Body of pancreas (tissue), 4 donors: ENCODE measurements at places on chromosomes 7 and 10. TPM values are rescaled to one million over a fixed set of nuclear protein-coding genes. Genes with fewer than 3 reads are reported as not detected.

DNA sequence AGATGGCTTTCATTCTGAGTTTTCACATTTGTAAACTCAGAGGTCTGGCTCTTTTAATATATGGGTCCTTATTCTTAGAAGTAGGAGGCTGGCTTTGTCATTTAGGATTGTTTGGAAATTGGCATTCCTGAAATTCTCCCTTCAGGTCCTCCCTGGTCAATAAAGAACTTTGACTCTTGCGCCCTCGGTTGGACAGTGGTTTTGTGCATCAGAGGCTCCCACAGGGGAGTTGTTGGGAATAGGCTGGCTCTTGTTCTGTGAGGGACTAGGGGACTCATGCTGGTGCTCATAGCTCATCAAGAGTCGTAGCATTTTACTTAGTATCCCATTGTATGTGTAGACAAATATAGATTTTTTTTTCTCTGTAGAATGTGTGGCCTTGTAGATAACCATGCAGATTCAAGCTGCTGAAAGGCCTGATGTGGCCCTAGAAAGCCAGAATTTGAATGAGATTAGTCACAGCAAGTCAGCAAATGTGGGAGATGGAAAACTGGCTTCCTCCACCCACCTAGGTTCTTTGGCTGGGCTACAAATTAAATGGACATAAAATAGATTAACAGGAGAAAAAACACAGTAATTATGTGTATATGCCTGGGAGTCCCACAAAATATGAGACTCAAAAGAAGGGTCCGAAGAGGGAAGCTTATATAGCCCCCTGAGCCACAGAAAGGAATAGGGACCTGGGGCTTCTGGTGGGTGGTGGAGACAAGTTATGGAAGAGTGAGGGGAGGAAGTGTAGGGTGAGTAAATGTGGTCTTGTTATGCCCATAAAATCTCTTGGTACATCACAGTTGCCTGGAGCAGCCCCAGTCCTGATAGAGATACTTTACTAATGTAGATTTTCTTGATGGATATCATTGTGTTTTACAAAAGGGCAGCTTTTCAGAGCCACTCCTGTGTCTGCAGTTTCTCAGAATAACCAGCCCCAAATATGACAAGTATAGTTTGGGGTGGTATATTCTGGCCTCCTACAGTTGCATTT is 94.6 kb upstream of the BTBD16 start:
- no peak overlapping the region for H3K27ac ChIP-seq
- H3K36me3 ChIP-seq, result no peaks in the 10 kb centered on the region
- no peaks in the 10 kb centered on the region for H3K4me1 ChIP-seq
- no peak overlapping the region for H3K4me3 ChIP-seq
- no peaks in the 10 kb centered on the region for H3K27me3 ChIP-seq

DNA sequence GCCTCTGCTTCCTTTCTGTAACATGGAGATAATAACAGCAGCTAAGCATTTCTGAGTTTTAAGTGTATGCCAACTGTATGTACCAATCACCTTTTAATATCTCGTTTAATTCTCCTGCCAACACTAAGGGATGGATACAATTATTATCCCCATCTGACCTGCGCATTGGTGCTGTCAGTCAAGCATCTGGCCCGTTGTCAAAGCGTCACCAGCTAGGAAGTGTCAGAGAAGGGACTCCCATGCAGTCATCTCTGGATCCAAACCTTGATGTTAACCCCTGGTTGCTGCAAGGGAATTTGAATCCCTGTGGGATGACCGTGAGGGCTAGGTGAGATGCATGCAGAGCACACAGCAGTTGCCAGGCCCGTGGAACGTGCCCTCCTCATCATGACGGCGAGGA is 506.8 kb downstream of the SDK1 start:
- no peaks in the 10 kb centered on the region for H3K4me1 ChIP-seq
- H3K36me3 ChIP-seq, result no peaks in the 10 kb centered on the region
- DNase-seq, result no peak
- no peak overlapping the region for H3K27ac ChIP-seq
- no peak overlapping the region for H3K4me3 ChIP-seq

GRCh38 chr7:87473192-87473591 is 2.3 kb downstream of the ABCB4 start:
- H3K36me3 ChIP-seq, result no peaks in the 10 kb centered on the region
- H3K4me3 ChIP-seq, result no peak overlapping the region
- H3K27me3 ChIP-seq, result no peaks in the 10 kb centered on the region
- DNase-seq, result no peak

ADIRF gene
- total RNA-seq, result 115 TPM

DNA sequence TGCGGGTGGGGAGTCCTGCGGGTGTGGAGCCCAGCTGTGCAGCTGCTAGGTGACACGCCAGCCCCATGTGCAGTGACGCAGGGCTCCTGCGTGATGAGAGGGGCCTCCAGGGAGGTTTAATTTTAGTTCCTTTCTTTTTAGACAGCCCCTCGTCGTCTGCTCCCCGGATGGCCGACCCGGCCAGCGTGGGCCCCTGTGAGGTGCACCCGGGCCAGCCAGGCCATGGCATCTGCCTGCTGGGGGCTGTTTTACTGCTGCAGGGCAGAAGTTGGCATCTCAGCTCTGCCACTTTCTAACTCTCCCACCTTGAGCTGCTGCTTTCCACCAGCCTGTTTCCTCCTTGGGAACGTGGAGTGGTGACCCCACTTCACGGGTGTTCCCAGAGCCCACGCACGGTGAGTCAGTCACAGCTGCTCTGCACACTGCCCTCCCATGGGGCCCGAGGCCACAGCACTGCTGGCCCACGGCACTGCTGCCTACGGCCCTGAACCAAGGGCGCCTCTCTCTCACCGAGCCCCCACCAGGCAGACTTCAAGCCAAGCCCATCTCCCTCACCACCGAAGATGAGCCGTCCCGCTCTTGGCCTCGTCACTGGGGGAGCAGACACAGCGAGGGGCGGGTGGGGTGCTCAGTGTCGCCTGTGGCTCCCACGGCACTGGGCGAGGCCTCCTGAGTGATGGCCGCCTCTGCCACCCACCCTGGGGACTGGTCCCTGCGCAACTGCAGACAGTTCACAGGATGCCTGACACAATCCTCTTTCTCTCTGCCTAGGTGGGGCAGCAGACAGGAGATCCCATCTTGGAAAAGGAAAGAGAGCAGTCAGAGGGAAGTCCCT is 21.3 kb downstream of the CYP2W1 start:
- DNase-seq, result no peak
- no peak overlapping the region for H3K27ac ChIP-seq
- peaks cover 2% of the 10 kb centered on the region for H3K36me3 ChIP-seq
- H3K4me3 ChIP-seq, result no peak overlapping the region

DNA sequence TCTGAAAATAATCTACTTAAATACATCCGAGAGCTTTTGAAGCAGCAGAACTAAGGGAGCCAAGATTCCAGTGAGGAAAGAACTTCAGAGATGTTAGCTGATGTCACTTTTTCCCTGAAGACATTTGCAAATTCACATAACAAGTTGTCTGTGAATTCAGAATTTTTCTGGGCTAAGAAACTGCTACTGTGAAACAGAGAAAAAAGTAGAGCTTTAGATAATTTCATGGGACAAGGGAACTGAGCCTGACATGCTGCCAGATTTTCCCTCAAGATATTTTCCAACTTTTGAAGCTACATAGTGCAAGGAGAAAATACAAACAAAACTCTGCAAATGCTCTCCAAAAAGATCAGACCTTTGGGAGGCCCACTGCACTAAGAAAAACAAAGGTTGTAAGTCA is 484.2 kb downstream of the ANKRD7 start:
- no peaks in the 10 kb centered on the region for H3K36me3 ChIP-seq
- no peak overlapping the region for H3K4me3 ChIP-seq
- H3K27me3 ChIP-seq, result no peaks in the 10 kb centered on the region
- H3K27ac ChIP-seq, result no peak overlapping the region

DNA sequence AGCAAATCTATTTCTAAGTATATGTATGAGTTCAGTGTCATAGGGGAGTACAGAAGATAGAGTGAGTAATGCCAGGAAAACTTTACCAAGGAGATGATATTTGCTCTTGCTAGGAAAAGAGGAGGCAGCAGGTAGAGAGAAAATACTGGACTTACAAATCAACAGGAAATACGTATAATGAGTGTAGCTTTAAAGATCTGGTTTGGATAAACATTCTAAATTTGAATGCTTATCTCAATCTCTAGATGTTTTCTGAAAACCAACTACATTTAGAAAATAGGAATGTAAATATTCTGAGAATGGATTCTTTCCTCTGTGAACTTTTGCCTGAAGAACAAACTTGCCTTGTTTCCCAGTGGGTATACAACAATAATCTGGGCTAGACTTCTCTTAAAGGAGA is 46.9 kb upstream of the GNAI1 start:
- H3K36me3 ChIP-seq, result no peaks in the 10 kb centered on the region
- H3K27me3 ChIP-seq, result no peaks in the 10 kb centered on the region
- no peaks in the 10 kb centered on the region for H3K4me1 ChIP-seq
- no peak overlapping the region for H3K4me3 ChIP-seq
- no peak overlapping the region for H3K27ac ChIP-seq

DNA sequence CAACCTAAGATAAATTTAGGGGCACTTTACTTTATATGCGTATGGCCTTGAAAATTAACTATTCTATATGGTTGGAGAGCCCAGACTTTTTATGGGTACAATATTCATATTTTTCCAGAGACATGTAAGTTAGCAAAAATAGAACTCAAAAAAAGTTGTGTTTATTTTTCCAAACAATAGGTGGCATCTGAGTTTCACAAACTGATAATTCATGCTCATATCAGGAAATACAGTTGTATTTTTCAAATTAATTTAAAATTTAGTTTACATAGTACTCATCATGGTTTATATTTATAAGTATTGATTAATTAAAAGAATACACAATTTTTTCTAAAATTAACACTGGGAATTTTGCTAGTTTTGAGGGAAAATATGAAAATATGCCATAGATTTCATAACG is 34.6 kb downstream of the ANKRD7 start:
- H3K4me1 ChIP-seq, result no peaks in the 10 kb centered on the region
- no peak for DNase-seq
- H3K4me3 ChIP-seq, result no peak overlapping the region
- H3K27me3 ChIP-seq, result no peaks in the 10 kb centered on the region
- H3K36me3 ChIP-seq, result no peaks in the 10 kb centered on the region
- no peak overlapping the region for H3K27ac ChIP-seq

STRIP2 gene
- not detected for total RNA-seq

VAX1 gene
- total RNA-seq, result not detected

STAG3 gene
- not detected for total RNA-seq

DNA sequence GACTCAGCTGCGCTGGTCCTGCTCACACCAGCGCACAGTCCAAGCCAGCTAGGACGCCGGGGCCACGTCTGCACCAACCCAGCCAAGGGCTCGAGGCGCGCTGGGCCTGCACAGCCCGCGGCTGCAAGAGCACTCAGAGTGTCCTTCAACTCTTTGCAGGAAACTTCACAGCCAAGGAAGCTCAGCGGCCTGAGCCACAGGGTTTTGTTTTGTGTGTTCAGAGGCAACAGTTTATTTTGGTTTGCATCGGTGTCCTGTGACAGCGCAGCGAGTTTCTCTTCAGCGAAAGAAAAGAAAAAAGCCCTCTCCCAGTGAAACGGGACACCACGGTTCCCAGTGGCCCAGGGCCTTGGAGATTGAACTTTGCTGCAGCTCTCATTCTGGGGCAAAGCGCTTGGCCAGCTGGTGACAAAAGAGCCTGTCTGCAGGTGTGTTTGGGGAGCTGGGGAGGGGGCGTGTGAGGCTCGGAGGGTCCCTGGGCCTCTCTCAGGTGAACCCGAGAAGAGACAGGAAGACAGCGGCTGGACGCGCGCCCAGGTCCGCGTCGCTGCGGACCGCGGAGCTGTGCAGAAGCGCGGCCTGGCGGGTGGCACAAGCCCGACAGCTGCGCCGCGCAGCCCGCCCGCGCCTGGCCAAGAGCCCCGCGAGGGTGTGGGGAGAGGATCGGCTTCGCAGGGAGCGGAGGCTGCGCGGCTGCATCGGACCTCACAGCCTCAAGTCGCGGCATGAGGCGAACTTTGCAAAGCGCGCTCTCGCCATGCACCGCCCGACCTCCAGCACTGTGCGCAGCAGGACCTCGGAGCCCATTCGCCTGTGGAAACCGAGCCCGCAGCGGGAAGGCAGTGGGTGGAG is 922 bp downstream of the CXCL12 start:
- H3K36me3 ChIP-seq, result no peaks in the 10 kb centered on the region
- H3K4me3 ChIP-seq, result peak overlapping the region; percentile 68
- H3K27ac ChIP-seq, result peak overlapping the region; percentile 83
- no peaks in the 10 kb centered on the region for H3K27me3 ChIP-seq

DNA sequence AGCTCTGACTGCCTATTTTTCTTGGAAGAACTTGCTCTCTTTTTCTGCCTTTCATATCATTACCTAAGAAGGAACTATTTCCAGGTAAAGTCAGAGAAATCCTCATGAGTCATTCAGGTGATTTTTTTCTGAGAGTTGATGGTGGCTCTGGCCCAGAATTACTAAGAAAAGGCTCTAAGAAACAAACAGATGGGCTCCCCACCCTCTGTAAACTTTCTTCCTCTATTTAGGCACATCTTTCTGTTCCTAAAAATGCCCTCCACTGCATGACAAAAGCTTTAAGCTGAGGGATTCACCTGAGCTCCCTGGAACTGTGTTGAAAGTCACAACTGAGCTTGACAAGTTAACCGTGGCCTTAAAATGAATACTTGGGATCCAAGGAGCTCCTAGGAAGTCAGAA is 1.6 kb downstream of the OLAH start:
- H3K36me3 ChIP-seq, result no peaks in the 10 kb centered on the region
- H3K27ac ChIP-seq, result no peak overlapping the region
- DNase-seq, result no peak
- no peaks in the 10 kb centered on the region for H3K4me1 ChIP-seq

- H3K4me1 ChIP-seq, result peaks cover 60% of the 10 kb centered on the region
- no peak overlapping the region for H3K27ac ChIP-seq
- DNase-seq, result peak; percentile 10
- no peak overlapping the region for H3K4me3 ChIP-seq
- peaks cover 78% of the 10 kb centered on the region for H3K27me3 ChIP-seq
- H3K36me3 ChIP-seq, result no peaks in the 10 kb centered on the region
Measured at GRCh38 chr7:27188386-27189294, 3.6 kb upstream of the HOXA11 start.

GRCh38 chr10:114276671-114277070 is 37.6 kb downstream of the VWA2 start:
- no peak overlapping the region for H3K27ac ChIP-seq
- DNase-seq, result no peak
- no peaks in the 10 kb centered on the region for H3K27me3 ChIP-seq
- H3K4me1 ChIP-seq, result no peaks in the 10 kb centered on the region
- no peaks in the 10 kb centered on the region for H3K36me3 ChIP-seq

TACR2 gene
- 0.66 TPM for total RNA-seq

DNA sequence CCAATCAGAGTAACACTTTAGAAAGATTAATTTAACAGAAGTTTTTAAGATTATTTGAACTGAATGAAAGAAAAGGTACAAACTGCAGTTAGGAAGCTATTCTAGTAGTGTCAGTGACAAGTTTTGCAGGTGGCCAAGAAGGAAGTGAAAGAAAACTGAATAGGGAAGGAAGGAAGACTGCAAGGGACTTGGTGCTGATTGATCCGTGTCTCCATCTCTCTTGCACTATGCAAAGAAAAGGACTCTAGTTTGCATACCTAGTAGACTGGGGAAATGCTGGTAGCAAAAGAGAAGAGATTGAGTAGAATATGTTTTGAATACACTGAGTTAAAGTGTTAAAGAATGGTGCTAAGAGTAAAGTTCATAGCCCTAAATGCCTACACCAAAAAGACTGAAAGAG is 33.0 kb downstream of the OR6V1 start:
- no peak overlapping the region for H3K27ac ChIP-seq
- DNase-seq, result no peak
- H3K4me3 ChIP-seq, result no peak overlapping the region
- no peaks in the 10 kb centered on the region for H3K36me3 ChIP-seq
- no peaks in the 10 kb centered on the region for H3K4me1 ChIP-seq
